ENCODE measurements at places on chromosomes 13 and 19.

DNA sequence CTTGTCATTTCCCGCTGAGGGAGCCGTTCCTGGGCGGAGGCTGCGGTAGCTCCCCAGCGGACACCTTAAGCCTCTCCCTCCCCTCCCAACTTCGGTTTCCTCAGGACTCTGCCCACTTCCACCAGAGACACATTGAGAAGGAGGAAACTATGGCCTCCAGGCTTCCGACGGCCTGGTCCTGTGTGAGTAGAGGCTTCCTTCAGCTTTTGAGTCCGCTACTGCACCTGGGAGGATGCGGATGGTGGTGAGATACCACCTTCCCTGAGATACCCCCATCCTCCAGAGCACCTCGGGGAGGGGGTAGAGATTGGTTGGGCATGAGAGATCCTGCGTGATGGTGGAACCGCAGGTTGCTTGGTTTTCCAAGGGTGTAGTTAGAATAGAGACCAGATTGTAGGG, 955 bp downstream of the ZNF274 start:
- DNase-seq: no peak

GRCh38 chr13:60754211-60755090, 357.4 kb downstream of the TDRD3 start:
- DNase-seq: no peak

- DNase-seq: peak; percentile 49
These were observed 3.0 kb downstream of the ZC3H4 start for GRCh38 chr19:47110521-47111005.

DNA sequence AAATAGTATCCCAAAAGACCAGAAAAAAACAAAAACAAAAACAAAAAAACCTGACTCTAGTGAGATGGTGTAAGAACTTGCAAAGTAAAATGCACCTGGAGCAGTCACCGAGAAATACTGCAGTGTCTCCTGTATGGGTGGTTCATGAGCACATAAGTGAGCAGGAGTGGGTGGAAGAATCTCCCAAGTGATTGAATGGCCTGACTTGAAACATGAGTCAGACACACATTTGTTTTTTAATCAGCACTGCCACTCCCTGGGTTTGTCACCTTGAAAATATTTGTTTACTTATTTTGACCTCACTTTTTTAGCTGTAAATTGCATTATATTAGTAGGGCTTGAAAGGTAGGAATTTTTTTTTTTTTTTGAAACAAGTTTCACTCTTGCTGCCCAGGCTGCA, 2.0 kb downstream of the ZNF431 start:
- no peak for DNase-seq

DNA sequence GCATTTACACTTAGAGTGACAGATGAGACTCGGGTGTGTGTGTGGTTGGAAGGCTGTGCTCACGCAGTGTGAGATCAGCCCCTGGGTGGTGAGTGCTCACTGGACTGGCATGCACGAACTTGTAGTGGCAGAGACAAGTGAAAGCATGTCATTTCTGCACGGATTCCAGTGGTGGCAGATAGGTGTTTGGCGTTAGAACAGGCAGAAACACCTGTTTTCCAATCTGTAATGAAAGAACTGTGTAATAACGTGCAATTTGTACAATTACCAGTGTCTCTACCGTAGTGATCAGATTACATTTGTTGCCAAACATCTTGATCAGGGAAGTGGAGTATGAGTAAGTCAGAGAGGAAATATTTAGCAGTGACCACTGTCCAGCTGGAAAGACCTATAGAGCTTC, 8.2 kb downstream of the LAMP1 start:
- no peak for DNase-seq

GRCh38 chr19:4910594-4911281, 1.4 kb downstream of the UHRF1 start:
- DNase-seq: no peak

DNA sequence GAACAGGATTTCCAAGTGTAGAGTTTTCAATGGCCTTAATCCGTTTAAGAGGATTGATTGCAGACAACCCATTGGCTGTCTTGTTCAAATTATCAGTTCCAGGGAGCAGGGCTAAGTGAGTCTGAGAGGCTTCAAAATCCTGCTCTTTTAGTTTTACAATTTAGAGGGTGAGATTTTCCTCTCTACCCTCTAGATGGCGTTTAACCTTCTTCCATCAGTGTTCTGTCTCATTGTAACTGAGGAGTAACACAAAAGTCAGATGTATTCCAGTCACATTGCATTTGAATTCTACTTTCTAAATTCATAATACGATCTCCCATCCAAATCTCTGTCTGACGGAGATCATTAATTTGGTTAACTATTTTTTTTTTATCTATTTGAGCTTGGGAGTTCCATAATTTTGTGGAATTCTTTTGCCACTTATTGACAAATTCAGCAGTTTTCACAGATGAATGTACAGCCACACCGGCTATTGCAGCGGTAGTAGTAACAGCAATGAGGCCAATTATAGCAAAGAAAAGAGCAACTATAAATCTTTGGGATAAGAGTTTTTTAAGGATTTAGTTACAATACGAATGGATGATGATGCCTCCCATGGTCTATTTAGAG, 7.8 kb upstream of the C19orf84 start:
- no peak for DNase-seq
